Activated T-cell treated with anti-CD3 and anti-CD28 coated beads, Interleukin-2, amount 50 U/mL, for 72 hours (primary cell): ENCODE measurements at places on chromosomes 4 and X. TPM values are rescaled to one million over a fixed set of nuclear protein-coding genes. Genes with fewer than 3 reads are reported as not detected.

Gene COL4A6
- total RNA-seq = not detected

Gene ZNF718
- total RNA-seq = 8.1 TPM

Gene NR3C2
- total RNA-seq = 8.0 TPM

Gene RBM10
- total RNA-seq = 82.4 TPM

Gene ARMCX5
- 11.5 TPM for total RNA-seq

Gene EIF2S3
- total RNA-seq = 443 TPM

Gene SEC24B
- total RNA-seq = 25.0 TPM

Gene BEND4
- 0.41 TPM for total RNA-seq

Gene GAGE12J
- not detected for total RNA-seq

Gene ARHGEF6
- total RNA-seq = 91.1 TPM

Gene LANCL3
- total RNA-seq = 0.02 TPM

Gene MOSPD2
- 22.6 TPM for total RNA-seq
